ENCODE measurements at places on chromosomes 1 and 21.

GRCh38 chr1:68294367-68295066 lies 62.2 kb upstream of the WLS start:
- no peak for DNase-seq

GRCh38 chr1:89631816-89632656 lies 884 bp upstream of the LRRC8C start:
- no peak for DNase-seq

GRCh38 chr1:156711011-156711817 lies 5.8 kb upstream of the CRABP2 start:
- no peak for DNase-seq

DNA sequence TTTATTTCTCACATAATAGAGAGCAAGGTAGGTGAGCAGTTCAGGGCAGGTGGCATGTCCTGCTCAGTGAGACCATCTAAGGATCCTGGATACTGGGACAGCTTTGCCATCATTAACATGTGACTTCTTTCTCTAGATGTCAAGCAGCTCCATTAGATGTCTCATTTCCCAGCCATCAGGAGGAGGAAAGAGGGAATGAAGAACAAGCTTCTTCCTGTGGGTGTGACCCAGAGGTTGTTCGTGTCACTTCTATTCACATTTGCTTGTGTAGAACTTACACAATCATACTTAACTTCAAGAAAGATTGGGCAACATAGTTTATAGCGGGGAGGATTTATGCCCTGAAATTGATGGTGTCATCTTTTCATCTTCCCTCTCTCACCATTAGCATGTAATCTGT lies 169.2 kb upstream of the B3GALT2 start:
- no peak for DNase-seq

- DNase-seq, result no peak
Measured at GRCh38 chr1:177909416-177909815, 60.4 kb downstream of the SEC16B start.

- no peak for DNase-seq
Measured at GRCh38 chr1:31364561-31365250, 8.2 kb downstream of the FABP3 start.

GRCh38 chr1:10866321-10867093 lies 70.1 kb upstream of the CASZ1 start:
- DNase-seq, result no peak

DNA sequence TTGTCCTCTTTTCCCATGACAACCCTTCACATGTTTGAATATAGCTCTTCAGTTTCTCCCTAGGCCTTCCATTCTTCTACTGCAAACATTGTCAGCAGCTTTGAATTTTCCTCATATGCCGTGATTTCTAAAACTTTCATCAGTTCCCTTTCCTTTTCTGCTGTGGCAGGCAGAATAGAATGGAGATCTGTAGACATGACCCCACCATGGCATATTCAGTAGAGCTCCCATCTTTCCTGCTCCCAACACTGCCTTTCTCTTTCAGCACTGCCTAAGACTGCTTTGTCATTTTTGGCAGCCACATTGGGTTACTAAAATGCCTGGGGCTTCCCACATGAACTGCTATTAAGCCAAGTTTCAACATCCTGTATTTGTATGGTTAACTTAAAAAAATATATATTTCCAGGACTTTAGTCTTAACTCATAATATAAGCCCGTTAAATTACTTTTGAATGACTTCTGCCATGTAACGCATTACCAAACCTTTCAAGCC lies 60.9 kb downstream of the TBX19 start:
- no peak for DNase-seq

GRCh38 chr1:114224196-114224907 lies 70.7 kb upstream of the SYT6 start:
- no peak for DNase-seq

GRCh38 chr1:39835935-39836594 lies 47.2 kb downstream of the TRIT1 start:
- no peak for DNase-seq

- no peak for DNase-seq
Measured at GRCh38 chr1:166083887-166084286, 82.9 kb downstream of the FAM78B start.

DNA sequence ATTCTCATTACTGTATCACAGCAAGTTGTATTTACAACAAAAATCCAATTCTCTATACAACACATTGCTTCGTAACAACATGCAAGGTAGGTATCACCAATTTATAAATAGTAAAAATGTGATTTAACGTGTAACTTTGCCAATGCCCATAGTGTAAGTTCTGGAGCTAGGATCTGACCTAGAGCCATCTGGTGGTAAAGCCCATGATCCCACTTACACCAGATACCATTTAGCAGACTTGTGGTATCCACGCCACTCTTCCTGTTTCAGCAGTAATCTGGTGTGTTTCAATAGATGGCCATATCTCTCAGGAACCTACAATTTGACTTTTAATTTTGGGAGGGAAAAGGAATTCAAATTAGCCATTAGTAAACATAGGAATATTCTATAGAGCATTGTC lies 10.2 kb downstream of the SETSIP start:
- no peak for DNase-seq

DNA sequence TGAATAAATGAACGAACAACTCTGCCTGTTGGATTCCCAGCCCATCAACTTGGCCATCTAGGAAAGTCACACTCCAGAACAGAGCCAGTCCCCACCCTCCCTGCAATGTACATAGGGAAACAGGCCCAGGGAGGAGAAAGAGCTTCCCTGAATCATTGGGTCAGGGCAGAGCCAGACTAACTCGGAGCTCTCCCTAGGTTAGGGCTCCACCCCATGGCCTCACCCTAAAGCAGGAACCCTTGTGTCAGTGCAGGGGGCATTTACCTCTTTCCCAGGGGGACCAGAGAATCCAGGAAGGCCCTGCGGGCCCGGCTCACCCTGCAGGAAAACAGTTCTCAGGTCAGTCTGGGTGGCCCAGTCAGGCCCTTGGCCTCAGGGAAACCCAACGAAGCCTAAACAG lies 11.6 kb downstream of the COL9A2 start:
- no peak for DNase-seq

- no peak for DNase-seq
Measured at GRCh38 chr1:10625554-10625953, 150.8 kb downstream of the PEX14 start.

GRCh38 chr1:167935216-167936067 lies 1.0 kb upstream of the DCAF6 start:
- no peak for DNase-seq

- peak; percentile 61 for DNase-seq
Measured at GRCh38 chr1:225845571-225846259, 35.8 kb downstream of the EPHX1 start.

GRCh38 chr1:180908074-180908765 lies 4.5 kb upstream of the KIAA1614 start:
- no peak for DNase-seq
